ENCODE measurements at places on chromosomes 12 and 14.

DNA sequence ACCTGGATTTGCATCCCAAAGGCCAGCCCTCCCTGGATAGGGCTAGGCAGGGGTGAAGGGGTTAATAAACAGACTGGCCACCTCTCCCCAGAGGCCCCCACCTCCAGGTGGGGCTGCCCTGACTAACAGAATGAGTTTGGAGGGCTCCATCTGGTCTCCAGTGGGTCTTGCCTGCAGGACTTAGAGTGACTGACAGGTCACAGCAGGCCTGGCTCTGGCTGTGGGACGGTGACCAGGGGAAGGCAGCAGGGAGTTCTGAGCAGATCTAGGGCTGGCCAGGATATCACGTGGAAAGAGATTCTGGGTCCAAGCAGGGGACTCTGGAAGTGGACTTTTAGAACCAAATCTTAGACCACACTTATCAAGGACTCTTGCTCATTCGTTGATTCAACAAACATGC lies 40.9 kb upstream of the LHX5 start:
- DNase-seq, result no peak

DNA sequence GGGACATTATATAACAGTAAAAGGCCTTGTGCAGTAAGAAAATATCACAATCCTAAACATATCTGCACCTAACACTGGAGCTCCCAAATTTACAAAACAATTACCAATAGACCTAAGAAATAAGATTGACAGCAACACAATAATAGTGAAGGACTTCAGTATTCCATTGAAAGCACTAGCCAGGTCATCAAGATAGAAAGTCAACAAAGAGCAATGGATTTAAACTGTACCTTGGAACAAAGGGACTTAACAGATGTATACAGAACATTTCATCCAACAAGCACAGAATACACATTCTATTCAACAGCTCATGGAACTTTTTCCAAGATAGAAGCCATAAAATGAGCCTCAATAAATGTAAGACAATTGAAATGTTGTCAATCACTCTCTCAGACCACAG lies 209.5 kb upstream of the ARHGAP5 start:
- DNase-seq, result no peak

DNA sequence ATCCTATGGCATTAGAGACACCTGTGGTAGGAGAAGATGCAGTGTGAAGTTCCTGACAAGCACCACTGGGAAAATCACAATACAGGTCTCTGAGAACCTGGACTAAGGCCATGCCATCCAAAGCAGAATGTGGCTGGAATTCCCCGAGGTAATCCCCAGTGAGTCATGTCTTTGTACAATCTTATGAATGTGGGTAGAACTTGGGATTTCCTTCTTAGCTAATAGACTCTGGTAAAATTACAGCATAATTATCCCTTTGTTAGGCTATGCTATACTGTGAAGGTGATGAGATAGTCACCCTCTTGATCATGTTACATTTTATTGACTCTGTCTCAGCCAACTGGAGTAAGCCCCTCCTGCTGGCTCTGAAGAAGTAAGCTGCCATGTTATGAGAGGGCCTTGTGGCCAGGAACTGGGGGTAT lies 224.3 kb upstream of the DCN start:
- DNase-seq, result no peak

GRCh38 chr12:130956009-130956408 lies 2.3 kb downstream of the ADGRD1 start:
- DNase-seq, result no peak

DNA sequence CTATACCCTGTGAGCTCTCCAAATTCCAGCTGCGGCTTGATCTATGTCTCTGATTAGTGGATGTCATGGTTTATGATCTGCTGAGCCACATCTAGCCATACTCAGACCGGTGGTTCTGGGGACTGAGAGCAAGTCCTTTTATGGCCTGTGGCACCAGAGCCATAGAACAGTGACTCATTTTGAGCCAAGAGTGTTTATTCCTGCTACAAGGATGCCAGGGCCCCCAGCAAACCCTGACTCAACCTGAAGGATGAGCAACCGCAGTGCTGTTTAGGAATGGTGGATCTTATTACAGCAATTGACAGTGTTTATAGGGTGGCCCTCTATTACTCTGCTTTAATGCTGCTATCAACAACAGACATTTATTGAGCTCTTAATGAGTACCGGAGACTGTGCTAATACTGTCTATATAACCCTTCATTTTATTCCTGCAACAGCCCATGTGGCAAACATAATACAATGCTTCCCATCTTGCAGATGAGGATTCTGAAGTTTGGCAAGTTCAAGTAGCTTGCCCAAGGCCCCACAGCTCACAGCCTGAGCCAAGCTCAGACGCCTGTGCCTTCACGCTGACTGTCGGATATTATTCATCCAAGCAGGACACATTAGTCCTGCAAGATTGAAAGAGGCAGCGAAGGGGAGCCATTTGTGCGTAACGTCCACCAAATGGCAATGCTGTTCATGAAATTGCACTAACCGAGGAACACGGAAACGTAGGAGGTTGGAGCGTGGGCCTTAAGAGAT lies 273.6 kb upstream of the PWP1 start:
- no peak for DNase-seq

Data from left cardiac atrium (tissue), 4 donors.